NCI-H526 (cell line): ENCODE measurements at places on chromosomes 2 and 18.

GRCh38 chr2:197378494-197379307 is 56.1 kb downstream of the SF3B1 start:
- peak; percentile 70 for DNase-seq

- peak; percentile 60 for DNase-seq
These were observed 32.2 kb downstream of the GPR39 start for GRCh38 chr2:132448771-132449170.

DNA sequence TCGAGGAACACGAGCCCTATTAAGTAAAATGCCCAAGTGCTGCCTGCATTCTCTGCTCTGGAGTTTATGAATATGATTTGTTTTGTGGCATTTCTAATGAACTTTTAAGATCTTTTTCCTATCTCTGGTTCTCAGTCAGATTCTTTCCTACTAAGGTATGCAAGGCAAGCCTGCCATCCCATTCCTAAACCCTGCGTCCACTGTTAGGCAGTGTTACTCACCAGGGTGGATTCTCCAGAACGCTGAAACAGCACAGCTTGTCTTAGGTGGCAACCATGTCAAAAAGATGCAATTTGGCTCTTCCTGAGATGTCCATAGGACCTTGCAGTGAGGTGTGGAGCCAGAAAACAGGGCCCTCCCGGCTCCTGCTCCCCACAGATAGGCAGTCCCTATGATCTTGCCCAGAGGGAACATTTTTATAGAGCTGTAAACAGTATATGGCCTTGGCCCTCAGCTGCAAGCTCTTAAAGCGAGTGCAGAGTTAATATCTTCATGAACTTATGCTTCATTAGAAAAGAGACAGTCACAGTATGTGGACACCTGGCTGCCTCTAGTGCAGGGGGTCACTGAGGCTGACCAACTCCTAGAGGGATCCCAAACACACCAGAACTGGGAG is 84.4 kb downstream of the TPGS2 start:
- DNase-seq = no peak

DNA sequence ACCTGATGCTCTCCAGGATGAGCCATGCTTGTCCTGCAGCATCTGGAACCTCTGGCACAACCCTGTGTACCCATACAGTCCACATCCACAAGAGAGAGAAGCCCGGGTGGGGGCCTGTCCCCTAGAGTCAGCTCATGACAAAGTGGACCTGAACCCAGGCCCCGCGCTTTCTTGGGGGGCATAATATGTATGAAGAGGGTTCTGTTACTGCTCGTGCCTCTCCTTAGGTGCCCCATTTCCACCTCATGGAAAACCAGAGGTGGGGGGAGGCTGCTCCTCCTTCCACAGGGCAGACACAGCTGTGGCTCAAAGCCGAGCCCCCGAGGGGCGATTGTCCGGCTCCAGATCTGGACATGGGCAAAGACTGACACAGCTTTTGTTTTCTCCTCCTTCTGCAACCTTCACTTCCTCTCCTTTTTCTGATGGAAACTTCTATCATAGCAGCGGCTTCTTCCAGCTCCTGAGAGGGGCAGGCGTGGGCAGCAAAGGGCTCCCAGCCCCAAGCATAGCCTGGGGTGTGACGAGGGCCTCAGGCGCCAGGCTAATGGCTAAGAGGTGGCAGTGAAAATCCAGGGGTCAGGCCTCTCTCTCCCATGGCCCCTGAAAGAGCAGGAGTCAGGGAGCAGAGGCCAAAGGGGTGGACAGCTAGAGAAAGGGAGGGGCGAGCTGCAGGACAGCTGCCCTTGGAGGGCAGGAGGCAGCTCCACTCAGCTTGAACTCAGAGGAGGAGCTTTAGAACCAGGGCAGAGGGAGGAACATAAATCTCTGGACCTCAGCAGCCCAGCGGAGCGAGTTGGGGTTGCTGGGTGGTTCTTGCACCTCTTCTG is 155.5 kb downstream of the ZFP36L2 start:
- no peak for DNase-seq

DNA sequence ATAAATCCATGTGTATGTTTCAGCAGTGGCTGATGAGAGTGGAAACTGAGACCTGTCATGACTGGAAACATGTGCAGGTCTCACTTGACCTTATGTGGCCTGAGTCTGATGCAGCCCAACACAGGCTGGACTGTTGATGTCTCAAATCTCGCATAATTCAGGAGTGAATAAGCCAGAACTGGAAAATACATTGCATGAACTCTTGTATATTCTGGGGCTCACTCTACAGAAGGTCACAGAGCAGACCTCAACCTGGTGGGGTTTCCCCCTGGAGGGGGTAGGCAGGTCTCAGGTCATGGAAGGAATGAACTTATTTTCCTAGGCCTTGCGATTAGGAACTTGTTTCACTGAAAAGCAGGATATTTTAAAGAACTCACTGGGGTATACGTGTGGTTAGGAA is 146.3 kb upstream of the THUMPD2 start:
- DNase-seq = no peak

DNA sequence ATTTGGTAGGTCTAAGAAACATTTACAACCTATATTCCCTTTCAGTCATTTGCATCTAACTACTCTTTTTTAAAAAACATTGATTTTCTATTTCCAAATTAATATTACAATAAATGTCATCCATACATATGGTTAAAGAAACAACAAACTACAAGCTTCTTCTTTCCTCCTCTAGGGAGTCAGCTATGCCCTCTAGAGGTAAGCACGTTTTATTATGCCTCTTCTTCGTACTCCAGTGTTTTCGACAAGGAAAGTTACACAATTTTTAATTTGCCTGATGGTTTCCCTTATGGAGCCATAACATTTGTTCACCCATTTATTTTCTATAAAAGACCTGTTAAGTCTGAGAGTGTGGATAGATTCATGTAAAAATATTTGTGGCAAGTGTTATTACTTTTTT is 183.4 kb upstream of the CDH7 start:
- no peak for DNase-seq

DNA sequence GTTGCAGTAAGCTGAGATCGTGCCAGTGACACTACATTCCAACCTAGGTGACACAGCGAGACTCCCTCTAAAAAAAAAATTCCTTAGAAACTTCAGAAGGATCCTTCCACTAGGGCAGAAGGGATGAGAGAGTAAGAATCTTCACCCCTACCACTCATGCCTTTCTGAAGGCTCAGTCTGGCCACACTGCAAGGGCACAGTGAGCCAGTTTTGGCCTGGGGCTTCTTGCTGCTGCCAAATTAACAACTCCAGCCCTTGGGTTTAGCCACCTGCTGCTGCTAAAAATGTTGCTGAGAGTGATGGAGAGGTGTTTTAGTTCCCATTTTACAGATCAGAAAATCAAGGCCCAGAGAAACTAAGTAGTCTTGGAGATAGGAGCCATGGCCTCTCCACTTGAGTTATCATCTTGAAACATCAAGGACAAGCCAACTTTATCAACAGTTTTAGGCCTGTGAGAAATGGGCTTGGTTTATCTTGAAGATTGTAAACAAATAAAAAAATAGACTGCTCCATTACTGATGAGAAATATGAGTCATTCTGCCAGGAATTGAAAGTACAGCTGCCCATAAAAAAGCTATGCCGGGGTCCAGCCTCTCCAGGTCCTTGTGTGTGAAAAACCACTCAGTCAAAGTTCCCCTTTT is 31.9 kb upstream of the CASP8 start:
- no peak for DNase-seq

- DNase-seq = peak; percentile 0
These were observed 55.1 kb upstream of the RIT2 start for GRCh38 chr18:43170586-43170985.

DNA sequence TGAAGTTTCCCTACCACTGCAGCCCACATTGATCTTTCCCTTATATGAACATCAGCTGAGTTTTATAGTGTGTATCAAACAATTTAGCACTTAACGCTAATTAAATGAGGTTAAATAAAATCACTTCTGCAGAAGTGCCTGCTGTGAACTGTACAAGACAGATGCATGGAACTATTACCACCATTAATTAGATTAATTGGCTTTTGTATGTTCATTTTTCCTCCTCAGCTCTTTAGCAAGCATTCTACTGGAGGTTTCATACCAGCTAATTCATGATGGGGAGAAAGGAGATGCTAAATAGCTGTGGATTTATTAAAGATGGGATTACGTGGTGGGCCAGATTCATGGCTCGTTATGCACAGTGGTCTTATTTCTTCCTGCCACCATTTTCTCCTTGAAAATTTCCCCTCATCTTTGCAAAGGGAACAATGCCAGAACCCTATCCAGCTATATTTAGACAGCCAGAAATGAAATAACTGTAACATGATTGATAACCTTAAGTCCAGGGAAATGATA is 96.7 kb downstream of the CNTNAP5 start:
- DNase-seq = no peak

DNA sequence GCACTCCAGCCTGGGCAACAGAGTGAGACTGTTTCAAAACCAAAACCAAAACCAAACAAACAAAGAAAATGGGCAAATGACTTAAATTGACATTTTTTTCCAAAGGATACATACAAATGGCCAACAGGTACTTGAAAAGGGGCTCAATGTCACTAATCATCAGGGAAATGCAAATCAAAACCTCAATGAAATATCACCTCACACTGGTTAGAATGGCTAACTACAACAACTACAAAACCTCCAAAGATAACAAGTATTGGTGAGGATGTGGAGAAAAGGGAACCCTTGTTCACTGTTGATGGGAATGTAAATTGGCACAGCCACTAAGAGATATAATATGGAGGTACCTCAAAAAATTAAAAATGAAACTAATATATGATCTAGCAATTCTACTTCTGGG is 213.2 kb upstream of the HS6ST1 start:
- DNase-seq = no peak

GRCh38 chr18:12011957-12012549 is 30.7 kb downstream of the IMPA2 start:
- no peak for DNase-seq

DNA sequence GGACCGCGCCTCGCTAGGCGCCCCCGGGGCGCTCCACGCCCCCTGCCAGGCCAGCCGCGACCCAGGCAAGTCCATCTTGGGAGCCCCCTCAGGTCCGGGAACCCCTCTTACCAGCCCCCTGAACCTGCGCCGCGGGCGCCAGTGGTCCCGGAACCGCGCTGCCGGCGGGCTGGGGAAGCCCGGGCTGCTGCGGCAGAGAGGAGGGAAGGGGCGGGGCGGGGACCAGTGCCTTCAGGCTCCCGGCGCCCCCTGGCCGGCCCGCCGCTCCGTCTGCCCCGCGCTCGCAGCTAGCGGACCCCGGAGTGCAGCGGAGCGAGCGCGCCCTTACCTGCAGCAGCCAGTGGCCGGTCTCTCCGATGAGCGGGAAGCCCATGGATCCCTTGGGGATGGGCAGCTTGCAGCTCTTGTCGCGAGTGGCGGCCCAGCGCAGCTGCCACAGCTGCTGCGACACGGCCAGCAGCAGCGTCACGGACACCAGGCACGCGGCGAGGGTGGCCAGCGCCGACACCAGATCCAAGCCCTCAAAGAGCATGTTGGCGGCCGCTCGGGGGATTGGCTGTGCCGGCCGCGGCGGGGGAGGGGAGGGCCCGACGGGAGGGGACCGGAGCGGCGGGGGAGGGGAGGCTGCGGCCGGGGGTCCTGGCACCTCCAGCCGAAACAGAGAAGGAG is at the start of gene CYP26B1:
TSS of gene CYP26B1 (minus strand) at position 560 of the 669 bp plus-strand sequence. CDS start at position 532, 28 bp downstream.
- DNase-seq = peak; percentile 37

DNA sequence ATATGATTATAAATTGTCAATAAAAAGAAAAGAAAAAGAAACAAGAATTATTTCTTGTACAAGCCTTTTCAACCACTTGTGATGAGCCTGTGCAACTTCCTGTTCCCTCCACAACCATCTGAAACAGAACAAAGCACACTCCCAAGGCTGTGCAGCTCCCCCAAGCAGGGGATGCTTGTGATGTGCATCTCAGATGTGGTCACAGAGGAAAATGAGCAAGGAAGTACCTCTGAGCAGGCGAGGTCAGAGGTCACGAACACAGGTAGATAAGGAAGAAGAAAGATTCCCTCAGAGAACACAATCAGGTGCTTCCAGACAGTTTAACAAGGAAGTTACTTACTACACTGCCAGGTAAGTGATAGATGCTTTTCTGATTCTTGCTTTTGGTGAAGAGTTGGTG is 274.8 kb upstream of the SLC39A10 start:
- no peak for DNase-seq

- no peak for DNase-seq
These were observed 6.9 kb downstream of the ALLC start for GRCh38 chr2:3664925-3665324.

GRCh38 chr2:164826293-164827243 is 15.1 kb downstream of the COBLL1 start:
- DNase-seq = no peak

GRCh38 chr18:59573962-59574361 is 123.3 kb downstream of the CCBE1 start:
- DNase-seq = no peak

- DNase-seq = no peak
These were observed 773.9 kb downstream of the BCL11A start for GRCh38 chr2:59779571-59779970.

- peak; percentile 12 for DNase-seq
These were observed 16.7 kb upstream of the STAT1 start for GRCh38 chr2:191030521-191031154.

DNA sequence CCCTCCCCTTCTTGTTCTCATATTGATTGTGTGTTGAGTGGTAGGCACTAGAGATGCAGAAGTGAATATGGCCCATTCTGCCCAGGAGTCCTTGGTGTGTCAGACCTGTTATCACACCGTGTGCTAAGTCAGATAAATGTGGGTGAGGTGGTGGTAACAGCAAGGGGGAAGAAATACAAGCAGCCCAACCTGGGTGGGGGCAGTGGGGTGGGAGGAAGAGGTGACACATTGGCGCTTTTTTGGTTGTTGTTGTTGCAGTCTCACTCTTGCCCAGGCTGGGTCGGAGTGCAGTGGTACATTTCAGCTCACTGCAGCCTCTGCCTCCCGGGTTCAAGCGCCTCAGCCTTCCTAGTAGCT is 12.8 kb downstream of the B3GNT2 start:
- no peak for DNase-seq

GRCh38 chr2:195656161-195656858 is 716 bp upstream of the SLC39A10 start:
- DNase-seq = no peak

GRCh38 chr18:46607926-46608325 is 49.1 kb downstream of the LOXHD1 start:
- DNase-seq = no peak

GRCh38 chr2:238264072-238264460 is 24.2 kb upstream of the HES6 start:
- DNase-seq = no peak

GRCh38 chr2:61439241-61440002 is 31.5 kb downstream of the USP34 start:
- DNase-seq = no peak

DNA sequence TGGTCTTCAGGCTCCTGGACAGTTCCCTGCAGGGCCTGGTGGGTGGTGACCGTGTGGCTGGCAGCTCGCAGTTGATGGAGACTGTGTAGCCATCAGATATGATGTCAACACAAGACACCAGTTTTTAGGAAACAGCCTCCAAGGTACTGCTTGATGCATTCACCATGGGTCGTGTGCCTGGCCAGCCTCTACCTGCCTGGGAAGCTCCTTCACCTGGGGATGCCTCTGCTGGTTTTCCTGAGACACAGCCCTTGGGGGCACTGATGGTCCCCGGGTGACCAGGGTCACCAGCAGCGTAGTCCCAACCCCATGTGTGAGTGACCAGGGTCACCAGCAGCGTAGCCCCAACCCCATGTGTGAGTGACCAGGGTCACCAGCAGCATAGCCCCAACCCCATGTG is 33.6 kb upstream of the KCNG2 start:
- no peak for DNase-seq
